ENCODE measurements at places on chromosomes 16 and 17.

GRCh38 chr16:85751698-85752501 lies 1.0 kb upstream of the C16orf74 start:
- DNase-seq, result peak; percentile 87

DNA sequence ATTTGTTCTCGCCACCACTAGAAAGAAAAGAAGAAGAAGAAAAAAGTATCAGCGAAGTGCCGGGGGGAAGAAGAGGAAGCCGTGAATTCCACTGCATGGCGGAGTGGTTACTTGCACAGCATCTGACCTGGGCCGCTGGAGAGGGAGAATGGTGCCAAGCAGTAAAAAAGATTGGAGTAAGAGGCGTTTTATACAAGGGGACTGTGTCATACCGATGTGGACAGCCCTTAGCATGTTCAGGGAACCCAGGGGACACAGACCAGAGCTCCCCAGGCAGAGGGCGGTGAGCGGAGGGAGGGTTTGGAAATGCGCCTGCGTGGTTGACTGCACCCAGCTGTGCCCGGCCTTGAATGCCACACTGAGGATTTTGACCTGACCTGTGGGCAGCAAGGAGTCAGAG lies 52.8 kb downstream of the PLXDC1 start:
- DNase-seq, result no peak

DNA sequence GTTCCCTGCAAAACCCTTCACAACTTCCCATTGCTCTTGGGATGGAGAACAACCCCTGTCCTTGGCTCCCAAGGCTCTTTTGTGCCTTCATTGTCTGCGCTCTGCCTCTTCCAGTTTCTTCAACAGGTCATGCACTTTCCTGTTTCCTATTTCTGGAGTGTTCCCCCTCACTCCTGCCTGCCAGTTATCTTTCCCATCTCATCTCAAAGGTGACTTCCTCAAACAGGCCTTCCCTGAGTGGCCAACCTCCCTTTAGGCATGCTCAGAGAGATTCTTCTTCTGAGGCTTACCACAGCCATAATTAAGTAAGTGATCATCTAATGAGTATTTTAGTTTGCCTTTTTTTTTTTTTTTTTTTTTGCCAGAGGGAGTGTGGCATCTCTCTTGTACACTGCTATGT lies 2.9 kb upstream of the CYLD start:
- no peak for DNase-seq

GRCh38 chr16:85869785-85870558 lies 29.0 kb upstream of the IRF8 start:
- DNase-seq, result no peak

DNA sequence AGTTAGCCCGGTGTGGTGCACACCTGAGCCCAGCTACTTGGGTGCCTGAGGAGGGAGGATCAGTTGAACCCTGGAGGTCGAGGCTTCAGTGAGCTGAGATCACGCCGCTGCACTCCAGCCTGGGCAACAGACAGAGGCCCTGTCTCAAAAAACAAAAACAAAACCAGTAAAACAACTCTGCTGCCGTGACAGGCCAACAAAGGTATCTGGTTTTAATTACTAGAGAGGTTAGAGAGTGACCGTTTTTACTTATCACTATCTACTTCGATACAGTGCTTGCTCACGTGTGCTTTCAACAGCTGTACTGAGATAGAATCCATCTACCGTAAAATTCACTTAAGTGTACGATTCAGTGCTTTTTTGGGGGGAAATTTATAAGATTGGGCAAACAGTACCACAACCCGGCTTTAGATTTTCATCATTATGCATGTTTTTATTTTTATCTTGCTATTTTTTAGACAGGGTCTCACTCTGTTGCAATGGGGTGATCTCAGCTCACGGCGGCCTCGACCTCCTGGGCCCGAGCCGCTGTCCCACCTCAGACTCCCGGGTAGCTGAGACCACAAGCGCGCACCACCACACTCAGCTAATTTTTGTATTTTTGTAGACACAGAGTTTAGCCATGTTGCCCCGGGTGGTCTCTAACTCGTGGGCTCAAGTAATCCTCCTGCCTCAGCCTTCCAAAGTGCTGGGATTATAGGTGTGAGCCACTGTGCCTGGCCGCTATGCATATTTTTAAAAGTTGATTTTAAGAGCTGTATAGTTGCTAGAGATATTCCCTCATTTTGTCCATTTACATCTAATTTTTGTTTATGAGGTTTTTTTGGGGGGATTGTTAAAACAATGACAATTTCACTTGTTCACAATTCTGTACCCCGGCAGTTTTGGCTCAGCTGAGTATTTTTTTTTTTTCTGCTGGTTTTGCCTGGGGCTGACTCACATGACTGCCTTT lies 30.9 kb downstream of the SERPINF1 start:
- DNase-seq, result no peak

DNA sequence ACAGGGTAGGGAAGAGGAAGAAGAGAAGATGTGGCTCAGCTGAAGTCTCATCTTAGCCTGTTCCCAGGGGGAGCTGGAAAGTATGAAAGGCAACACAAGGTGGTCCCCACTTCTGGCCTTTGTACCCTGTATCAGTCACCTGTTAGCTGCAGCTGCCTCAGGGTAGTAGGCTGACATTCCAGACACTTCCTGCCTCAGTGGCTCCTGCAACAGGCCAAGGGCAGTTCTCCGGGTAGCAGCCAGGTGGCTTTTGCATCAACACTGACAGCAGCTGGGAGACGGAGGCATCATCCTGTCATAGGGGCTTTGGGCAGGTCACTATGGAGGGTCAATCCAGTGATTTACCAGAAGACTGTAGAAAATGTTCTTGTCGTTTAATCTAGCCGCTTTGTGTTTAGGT lies 124.0 kb downstream of the RGS9 start:
- no peak for DNase-seq

DNA sequence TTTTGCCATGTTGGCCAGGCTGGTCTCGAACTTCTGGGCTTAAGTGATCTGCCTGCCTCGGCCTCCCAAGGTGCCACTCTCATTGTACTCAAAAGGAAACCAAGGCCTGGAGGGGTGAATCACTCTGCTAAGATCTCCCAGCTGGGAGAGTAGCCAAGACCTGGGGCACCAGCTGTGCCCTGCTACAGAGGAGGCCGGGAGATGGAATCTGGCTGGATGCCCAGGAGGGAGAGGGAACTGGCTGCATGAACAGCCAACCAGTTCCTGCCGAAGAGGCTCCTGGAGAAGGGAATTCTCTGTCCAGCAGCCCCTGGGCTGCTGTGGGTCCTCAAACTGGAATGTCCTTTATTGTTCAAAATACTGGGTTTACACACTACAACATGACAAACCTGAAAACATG lies 238.7 kb upstream of the CIBAR2 start:
- DNase-seq, result peak; percentile 95

DNA sequence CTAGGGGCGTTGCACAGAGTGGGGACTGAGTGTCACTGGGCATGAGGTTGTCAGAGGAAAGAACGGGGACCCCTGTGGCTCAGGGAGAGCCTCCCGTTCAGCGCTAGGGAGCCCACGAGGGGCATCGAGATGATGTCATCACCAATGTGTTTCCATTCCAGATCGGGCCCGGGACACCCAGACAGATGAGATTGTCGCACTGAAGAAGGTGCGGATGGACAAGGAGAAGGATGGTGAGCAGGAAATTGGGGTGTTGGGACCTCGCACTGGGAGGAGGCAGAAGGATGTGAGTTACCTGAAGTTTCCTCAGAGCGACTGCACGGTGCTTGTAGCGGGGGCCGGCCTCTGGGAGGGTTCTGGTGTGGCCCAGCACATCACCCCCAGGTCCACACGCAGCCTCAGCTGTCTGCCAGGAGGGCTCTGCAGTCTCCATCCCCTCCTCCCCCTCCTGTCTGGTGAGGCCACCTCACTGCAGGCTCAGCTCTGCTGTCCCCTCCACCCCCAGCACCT lies 4.0 kb downstream of the CDK10 start:
- no peak for DNase-seq

DNA sequence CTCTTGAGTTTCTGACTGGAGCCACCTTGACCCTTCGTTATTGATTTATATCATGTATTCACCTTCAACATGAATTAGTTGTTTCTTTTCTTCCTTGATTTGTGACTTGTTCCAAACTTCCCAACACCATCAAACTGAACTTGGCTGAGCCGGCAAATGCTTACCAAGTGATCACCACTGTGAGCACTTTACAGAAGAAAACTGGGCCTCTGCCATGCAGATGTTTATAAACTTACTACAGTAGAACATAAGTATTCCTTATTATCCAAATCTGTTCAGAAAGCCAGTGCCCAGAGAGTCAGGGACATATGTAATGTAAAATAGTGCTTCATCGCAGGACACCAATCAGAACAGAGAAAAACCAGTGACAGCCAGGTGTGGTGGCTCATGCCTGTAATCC lies 19.9 kb downstream of the CMTM4 start:
- no peak for DNase-seq

DNA sequence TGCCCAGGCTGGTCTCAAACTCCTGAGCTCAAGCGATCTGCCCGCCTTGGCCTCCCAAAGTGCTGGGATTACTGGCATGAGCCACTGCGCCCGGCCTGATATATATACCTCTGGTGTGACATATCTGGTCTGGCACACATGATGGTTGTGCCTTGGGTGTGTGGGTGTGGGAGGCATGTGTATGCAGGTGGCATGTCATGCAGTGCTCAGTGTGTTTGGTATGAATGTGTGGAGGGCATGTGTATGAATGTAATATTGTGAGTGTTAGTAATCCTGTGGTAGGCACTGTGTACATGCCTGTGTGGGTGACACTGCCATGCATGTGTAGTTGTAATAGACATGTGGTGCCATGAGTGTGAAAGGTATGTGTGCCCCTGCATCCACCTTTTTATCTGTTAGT lies 179.3 kb upstream of the GOT2 start:
- no peak for DNase-seq

GRCh38 chr16:53933407-53933806 lies 229.5 kb downstream of the FTO start:
- DNase-seq, result no peak

DNA sequence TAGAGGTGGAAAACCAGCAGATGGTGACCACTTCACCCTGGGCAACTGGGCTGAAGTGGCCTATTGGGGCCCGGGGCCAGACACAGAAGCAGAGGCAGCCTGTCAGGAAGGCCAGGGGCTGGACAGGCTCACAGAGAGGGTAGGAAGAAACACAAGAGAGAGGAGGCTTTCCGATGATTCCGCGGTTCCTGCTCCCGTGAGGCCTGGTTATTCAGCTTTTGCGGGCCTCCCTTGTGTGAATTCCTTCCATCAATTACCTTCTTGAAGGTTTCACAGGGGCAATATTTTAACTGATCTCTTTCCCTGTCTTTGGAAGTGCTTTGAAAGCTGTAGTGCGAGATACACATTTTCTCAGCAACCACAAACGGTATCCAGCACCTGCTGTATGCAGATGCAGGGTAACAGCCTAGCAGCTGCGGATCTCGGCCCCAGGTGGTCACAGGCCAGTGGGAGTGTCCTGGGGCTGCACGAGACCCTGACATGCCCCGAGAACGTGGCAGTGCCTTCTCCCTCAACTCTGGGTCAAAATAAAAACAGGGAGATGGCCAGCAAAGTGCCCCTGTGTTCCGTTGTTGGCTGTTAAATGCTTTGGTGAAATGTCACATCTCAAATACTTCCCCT lies 11.6 kb upstream of the CMIP start:
- DNase-seq, result no peak

- DNase-seq, result no peak
These were observed 43.7 kb downstream of the USP22 start for GRCh38 chr17:20999044-20999573.

DNA sequence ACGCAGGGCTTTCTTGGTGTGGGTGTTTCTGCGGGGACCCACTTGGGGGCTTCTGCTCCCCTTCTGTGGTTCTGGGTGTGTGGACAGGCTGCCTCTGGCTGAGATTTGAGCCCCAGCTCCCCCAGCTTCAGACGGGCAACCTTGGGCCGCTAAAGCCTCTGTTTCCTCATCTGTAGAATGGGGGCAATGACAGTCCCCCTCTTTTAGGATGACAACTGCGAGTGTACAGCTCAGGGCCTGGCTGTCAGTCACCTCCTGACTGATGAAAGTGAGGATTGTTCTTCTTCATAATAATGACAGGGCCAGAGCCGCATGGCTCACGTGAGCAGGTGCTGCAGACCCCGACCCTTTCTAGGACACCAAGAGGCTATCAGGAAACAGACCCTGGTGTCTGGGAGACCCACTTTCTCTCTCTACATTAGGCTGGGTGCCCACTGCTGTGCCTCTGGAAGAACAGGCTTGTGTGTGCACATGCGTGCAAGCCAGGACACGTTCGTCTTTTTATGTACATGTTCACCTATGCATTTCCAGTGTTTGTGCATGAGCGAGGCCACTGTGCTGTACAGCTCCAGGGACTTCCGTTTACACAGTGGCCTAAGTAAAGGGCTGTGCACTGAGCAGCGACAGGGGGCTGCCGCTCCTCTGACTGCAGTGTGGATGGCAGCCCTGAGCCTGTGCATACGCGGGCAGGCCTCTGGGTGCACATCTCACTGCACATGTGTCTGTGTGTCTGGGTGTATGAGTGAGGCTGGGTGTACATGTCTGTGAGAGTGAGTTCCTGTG lies 4.6 kb downstream of the SPNS3 start:
- no peak for DNase-seq

DNA sequence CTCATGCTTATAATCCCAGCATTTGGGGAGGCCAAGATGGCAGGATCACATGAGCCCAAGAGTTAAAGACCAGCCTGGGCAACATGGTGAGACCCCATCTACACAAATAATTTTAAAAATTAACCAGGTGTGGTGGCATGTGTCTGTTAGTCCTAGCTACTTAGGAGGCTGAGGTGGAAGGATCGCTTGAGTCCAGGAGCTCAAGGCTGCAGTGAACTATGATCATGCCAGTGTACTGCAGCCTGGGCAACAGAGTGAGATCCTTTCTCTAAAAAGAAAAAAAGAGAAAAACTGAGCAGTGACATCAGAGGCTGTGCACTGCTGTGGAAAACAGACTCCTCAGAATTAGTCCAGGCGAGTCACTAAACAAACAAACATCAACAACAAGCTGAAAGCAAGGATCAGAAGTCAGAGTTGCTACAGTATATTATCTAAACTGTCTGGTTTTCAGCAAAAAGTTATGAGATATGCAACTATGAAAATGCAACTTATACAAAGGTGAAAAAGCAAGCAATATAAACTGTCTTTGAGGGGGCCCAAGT lies 39.3 kb downstream of the CBFB start:
- DNase-seq, result no peak

DNA sequence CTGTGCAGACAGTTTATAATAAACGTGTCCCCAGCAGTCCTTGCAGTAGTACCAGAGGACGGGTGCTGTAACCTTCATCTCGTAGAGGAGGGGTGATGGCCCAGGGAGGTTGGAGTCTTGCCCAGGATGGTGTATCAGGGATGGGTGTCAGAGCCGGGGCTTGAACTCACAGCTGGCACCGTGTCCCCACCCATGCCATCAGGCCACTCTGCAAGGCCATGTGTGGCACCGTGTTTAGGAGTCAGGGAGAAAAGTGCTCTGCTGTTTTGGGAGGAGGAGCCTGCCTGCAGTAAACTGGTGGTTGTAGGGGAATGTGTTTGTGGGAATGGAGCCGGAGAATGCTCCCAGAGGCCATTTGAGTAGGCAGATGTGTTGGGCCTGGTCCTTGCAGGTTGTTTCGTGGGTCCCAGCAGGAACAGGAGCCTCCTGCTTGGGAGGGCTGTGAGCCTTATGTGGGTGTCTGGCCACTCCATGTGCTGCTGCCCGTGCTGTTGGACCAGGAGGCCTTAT lies 1.7 kb downstream of the ADORA2B start:
- peak; percentile 39 for DNase-seq

Data from RWPE1 (cell line).